Caco-2 (cell line): ENCODE measurements at places on chromosomes 7 and 10. TPM values are rescaled to one million over a fixed set of nuclear protein-coding genes. Genes with fewer than 3 reads are reported as not detected.
A peak's percentile ranks its signal among the peaks of the same experiment; 100 is the strongest.

DNA sequence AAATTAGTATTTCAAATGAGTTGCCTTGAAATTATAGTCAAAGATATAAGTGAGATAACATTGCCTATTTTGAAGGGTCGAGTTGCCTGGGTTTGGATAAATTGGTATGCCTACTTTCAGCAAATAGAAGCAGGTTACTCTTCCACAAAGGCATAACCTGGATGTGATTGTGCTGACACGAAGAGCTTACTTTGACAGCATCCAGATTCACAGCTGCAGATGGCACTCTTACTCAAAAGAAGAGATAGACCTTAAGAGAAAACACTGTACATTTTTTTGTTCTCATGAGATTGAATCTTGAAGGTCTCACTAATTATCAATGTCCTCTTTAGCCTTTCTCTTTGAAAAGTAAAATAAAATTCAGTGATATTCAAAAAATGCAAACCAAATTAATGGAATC, 1338.7 kb downstream of the REEP3 start:
- no peaks in the 10 kb centered on the region for H3K27me3 ChIP-seq
- H3K4me1 ChIP-seq: 0 out of 2 replicates have a peak, but pooled peaks cover 2% of the 10 kb centered on the region
- no peak overlapping the region for H3K27ac ChIP-seq
- DNase-seq: no peak

- H3K4me3 ChIP-seq: no peak overlapping the region
- H3K4me1 ChIP-seq: peaks cover 94% of the 10 kb centered on the region
- DNase-seq: peak; percentile 91
- peak overlapping the region; percentile 87 for H3K27ac ChIP-seq
- peaks cover 2% of the 10 kb centered on the region for H3K36me3 ChIP-seq
- H3K27me3 ChIP-seq: no peaks in the 10 kb centered on the region
Observed at GRCh38 chr10:80498833-80499741, 38.6 kb upstream of the SH2D4B start.

Gene HOXA4
- total RNA-seq: 4.8 and 5.5 TPM in 2 replicates

Gene PNPLA8
- total RNA-seq: 15.3 and 16.5 TPM in 2 replicates

Gene NOS3
- 1.1 TPM in 1 of 2 replicates, not detected in the other for total RNA-seq

Gene ALKBH4
- 13.8 and 15.0 TPM in 2 replicates for total RNA-seq

GRCh38 chr10:33722067-33722466, 387.6 kb upstream of the NRP1 start:
- H3K4me3 ChIP-seq: no peak overlapping the region
- H3K27me3 ChIP-seq: no peaks in the 10 kb centered on the region
- H3K36me3 ChIP-seq: no peaks in the 10 kb centered on the region
- DNase-seq: no peak
- no peaks in the 10 kb centered on the region for H3K4me1 ChIP-seq

GRCh38 chr7:1923409-1924257, 253.6 kb downstream of the ELFN1 start:
- H3K27ac ChIP-seq: no peak overlapping the region
- no peaks in the 10 kb centered on the region; the same call in none of the 2 replicates for H3K36me3 ChIP-seq
- no peaks in the 10 kb centered on the region for H3K4me1 ChIP-seq
- no peak overlapping the region for H3K4me3 ChIP-seq
- no peak for DNase-seq

- no peak overlapping the region for H3K27ac ChIP-seq
- no peak for DNase-seq
- no peaks in the 10 kb centered on the region for H3K4me1 ChIP-seq
- H3K4me3 ChIP-seq: no peak overlapping the region
- H3K27me3 ChIP-seq: no peaks in the 10 kb centered on the region
- no peaks in the 10 kb centered on the region for H3K36me3 ChIP-seq
Observed at GRCh38 chr7:18803923-18804322, 308.4 kb downstream of the HDAC9 start.

Gene LBX1
- total RNA-seq: not detected in 2 replicates

Gene CELF2
- 0.26 and 0.27 TPM in 2 replicates for total RNA-seq

DNA sequence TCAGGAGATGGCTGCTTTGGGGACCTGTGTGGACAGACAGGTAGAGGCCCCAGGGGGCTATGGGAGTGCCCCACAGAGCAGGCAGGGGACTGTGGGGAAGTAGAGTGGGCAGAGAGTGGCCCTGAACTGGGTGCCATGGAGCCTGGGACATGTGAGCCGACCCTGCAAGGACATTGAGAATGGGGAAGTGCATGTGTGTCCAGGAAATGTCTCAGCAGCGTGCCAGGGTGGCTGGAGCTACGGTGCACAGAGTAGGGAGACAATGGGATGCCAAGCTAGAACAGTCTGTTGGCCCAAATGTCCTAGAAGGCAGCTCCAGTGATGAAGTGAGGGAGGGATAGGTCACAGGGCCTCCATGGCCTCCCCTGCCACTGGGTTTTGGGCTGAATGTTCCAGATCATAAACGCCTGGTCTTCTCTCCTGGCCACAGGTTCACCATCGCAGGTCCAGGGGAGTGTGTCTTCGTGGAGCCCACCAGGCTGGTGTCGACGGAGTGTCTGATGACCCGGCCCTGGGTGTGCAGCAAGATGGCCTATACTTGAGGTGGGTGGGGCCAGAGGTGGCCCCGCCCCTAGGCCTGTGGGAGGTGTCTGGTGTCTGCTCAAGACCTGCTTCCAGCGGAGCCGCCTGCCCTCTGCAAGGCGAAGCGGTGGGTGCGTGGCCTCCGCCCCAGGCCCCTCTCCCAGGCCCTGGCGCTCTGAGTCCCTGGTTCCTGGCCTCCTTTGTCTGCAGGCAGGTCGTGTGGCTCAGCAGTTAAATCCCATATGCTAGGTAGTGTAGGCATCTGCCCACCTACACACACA, 20.5 kb downstream of the CLEC2L start:
- no peak overlapping the region for H3K27ac ChIP-seq
- no peaks in the 10 kb centered on the region for H3K36me3 ChIP-seq
- DNase-seq: no peak
- H3K4me1 ChIP-seq: no peaks in the 10 kb centered on the region
- H3K4me3 ChIP-seq: no peak overlapping the region
- no peaks in the 10 kb centered on the region for H3K27me3 ChIP-seq

- H3K27me3 ChIP-seq: no peaks in the 10 kb centered on the region
- no peak overlapping the region for H3K4me3 ChIP-seq
- no peaks in the 10 kb centered on the region for H3K4me1 ChIP-seq
- H3K36me3 ChIP-seq: no peaks in the 10 kb centered on the region
- no peak for DNase-seq
Observed at GRCh38 chr7:69335331-69335730, 262.9 kb upstream of the AUTS2 start.

DNA sequence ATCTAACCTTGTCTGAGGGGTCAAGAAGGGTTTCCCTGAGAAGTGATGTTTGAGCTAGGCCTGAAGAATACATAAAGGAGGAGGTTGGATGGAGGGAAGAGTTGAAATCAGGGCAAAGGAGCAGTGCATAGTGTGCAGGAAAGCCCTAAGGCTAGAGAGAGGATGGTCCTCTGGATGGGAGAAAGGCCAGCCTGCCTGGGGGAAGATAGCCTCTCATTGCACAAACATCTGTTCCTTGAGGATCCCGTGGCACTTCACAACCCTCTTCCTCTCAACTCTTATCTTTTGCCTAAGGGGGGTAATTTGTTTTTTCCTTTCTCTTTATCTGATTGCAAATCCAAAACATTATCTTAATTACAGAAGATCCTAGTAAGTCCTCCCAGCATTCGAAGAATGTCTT, 35.7 kb downstream of the STAMBPL1 start:
- H3K36me3 ChIP-seq: no peaks in the 10 kb centered on the region
- DNase-seq: no peak
- 0 out of 2 replicates have a peak, but pooled peaks cover 4% of the 10 kb centered on the region for H3K4me1 ChIP-seq

DNA sequence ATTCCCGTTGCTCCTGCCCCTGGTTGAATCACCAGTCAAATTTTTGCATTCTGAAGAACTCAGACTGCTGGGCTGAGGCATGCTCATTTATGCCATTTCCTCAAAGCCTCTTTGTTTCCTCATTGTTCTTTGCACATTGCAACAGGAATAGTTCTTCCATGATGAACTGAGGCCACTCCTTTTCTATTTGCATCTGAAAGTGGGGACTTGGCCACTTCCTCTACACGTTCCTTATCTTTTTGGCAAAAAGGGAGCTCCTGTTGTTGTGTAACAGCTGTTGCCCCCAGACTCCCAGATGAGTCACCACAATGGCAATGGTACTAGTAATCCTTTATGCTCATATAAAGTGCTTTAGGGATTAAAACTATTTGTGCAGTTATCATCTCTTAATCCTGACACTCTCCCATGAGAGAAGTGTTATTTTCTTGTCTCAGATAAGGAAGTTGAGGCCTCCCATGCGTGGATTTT, 20.1 kb upstream of the ITPRID1 start:
- peak overlapping the region; percentile 68 for H3K27ac ChIP-seq
- H3K4me3 ChIP-seq: no peak overlapping the region
- peak; percentile 71 for DNase-seq

DNA sequence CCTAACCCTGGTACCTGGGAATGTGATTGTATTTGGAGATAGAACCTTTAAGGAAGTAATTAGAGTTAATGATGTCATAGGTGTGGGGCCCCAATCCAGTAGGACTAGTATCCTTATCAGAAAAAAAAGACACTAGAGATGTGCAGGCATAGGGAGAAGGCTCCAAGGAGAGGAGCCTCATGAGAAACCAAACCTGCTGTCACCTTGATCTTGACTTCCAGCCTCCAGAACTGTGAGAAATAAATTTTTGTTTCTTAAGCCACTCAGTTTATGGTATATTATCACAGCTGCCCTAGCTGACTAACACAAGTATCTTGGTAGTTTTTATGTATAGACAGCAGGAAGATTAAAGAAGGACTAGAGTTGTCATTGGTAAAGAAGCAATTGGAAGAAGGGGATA, 23.9 kb upstream of the CELF2 start:
- H3K27me3 ChIP-seq: no peaks in the 10 kb centered on the region; the same call in 1 of the 2 replicates
- no peak overlapping the region for H3K27ac ChIP-seq
- DNase-seq: no peak
- H3K4me1 ChIP-seq: no peaks in the 10 kb centered on the region

Gene EN2
- total RNA-seq: 1.1 and 1.5 TPM in 2 replicates

DNA sequence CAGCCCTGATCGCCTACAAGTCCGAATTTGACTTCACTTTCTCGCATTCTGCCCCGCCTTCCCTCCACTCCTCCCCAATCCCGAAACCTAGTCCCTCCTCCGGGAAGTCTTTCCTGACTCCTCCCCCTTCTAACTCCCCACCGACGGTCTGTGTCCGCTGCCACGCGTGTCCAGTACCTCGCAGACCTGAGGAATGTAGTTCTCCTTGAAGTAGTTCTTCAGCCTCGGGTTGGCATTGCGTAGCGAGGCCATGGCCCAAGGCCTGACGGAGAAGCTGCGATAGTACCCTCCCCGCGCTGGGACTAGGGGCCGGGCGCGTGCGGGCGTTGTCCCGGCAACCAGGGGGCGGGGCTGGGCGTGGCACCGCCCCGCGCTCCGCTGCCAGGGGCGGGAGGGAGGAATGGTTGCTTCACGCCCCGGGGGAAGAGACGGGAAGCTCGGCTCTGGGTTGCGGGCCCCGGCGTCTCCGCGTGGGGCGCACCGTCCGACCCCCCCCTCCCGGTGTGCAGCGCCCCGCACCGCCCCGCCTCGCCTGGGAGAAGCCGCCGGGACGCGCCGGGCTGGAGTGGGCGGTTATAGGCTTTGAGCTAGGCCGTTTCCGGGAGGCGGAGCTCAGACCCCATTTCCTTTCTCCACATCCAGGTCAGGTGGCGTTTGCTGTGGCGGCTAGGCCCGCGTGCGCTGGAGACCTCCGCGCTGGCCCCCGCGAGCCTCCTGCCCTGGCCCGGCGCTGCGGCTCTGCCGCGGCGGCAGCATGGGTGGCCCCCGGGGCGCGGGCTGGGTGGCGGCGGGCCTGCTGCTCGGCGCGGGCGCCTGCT, at the start of the genes ARMC10 and FBXL13:
ARMC10 (plus strand) TSS at position 622 of the 818 bp plus-strand sequence; CDS start at position 755, 133 bp downstream.
FBXL13 (minus strand) TSS at position 278 of the 818 bp plus-strand sequence.
- peak within 1 kb of the TSS; percentile 88 for H3K4me3 ChIP-seq
- H3K4me1 ChIP-seq: 0 out of 2 replicates have a peak, but pooled peaks cover 4% of the 10 kb centered on the region
- peak; percentile 95 for DNase-seq
- no peaks in the 10 kb centered on the region for H3K36me3 ChIP-seq

DNA sequence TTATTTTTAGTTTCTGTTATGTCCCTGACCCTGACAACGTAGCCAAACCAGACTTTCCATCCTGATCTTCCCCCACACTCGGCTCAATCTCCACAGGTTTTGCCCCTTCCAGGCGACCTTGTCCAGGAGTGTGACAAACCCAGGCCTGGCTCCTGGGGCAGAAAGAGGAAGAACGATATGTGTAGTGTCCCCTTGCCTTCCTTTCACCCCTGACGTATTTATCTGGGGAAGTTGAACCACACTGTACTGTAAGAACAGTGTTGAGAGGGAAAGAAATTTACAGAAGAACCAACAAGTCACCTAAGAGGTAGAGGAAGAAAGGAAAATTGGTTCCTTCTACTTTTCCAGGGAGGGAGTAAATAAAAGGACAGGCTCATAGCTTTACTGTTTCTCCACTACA, 158.0 kb downstream of the VTI1A start:
- H3K27ac ChIP-seq: no peak overlapping the region
- DNase-seq: no peak
- peaks cover 6% of the 10 kb centered on the region; the same call in 1 of the 2 replicates for H3K4me1 ChIP-seq
- no peaks in the 10 kb centered on the region for H3K27me3 ChIP-seq

- H3K36me3 ChIP-seq: no peaks in the 10 kb centered on the region
- no peak overlapping the region for H3K27ac ChIP-seq
- H3K4me1 ChIP-seq: no peaks in the 10 kb centered on the region
- no peaks in the 10 kb centered on the region; the same call in 1 of the 2 replicates for H3K27me3 ChIP-seq
- no peak for DNase-seq
Observed at GRCh38 chr10:6950133-6950532, 370.1 kb upstream of the PRKCQ start.

GRCh38 chr10:132545659-132546367, 8.2 kb downstream of the INPP5A start:
- no peaks in the 10 kb centered on the region for H3K4me1 ChIP-seq
- no peak overlapping the region for H3K4me3 ChIP-seq
- no peaks in the 10 kb centered on the region for H3K36me3 ChIP-seq
- no peak overlapping the region for H3K27ac ChIP-seq

Gene RBP3
- total RNA-seq: not detected in 2 replicates

DNA sequence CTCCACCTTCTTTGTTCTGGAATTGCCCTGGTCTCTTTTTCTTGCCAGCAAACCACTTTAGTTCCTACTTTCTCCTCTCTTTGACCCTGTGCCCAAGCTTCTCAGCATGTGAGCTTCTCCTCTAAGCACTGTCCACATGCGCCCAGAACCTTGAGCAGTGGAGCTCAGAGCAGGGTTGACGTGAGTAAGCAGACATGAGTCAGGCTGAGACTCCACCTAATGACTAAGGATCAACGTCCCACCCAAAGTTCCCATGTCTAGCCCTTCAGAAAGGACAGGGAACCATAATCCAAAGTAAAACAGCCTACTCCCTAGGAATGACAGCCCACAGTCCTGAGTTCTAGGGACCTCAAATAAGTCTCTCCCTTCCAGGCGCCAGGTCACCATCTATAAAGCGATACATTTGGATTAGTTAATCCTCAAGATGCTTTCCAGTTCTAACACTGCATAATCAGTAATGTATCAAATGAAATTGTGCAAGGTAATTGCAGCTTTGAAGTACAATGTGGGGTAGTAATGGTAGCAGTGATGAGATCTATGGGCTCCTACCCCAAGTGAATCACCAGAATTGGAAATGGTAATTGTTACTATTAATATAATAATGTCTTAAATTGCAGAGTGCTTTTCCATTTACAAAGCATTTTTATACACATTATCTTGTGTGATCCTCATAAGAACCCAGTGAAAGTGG, 44.5 kb downstream of the KCNMA1 start:
- peak overlapping the region; percentile 41 for H3K27ac ChIP-seq
- no peaks in the 10 kb centered on the region for H3K36me3 ChIP-seq
- peaks cover 2% of the 10 kb centered on the region; the same call in 1 of the 2 replicates for H3K4me1 ChIP-seq
- no peak overlapping the region for H3K4me3 ChIP-seq

- H3K27me3 ChIP-seq: no peaks in the 10 kb centered on the region
- no peak overlapping the region for H3K4me3 ChIP-seq
- no peaks in the 10 kb centered on the region for H3K36me3 ChIP-seq
- DNase-seq: peak; percentile 48
Observed at GRCh38 chr10:88728107-88728763, 22.2 kb downstream of the LIPK start.

GRCh38 chr10:13502380-13502779, 26.4 kb downstream of the BEND7 start:
- no peaks in the 10 kb centered on the region; the same call in 1 of the 2 replicates for H3K4me1 ChIP-seq
- no peak overlapping the region for H3K4me3 ChIP-seq
- no peak overlapping the region for H3K27ac ChIP-seq
- H3K27me3 ChIP-seq: no peaks in the 10 kb centered on the region
- no peaks in the 10 kb centered on the region for H3K36me3 ChIP-seq
